SHP77 treated with DMSO at 0.1 percent for 48 hours (cell line): ENCODE measurements at places on chromosomes 12 and 14.

GRCh38 chr14:58072288-58073071, 79.5 kb downstream of the ARMH4 start:
- DNase-seq: peak; percentile 74

- DNase-seq: no peak
Measured at GRCh38 chr14:85576218-85576617, 46.3 kb downstream of the FLRT2 start.

- DNase-seq: peak; percentile 96
Measured at GRCh38 chr12:78864403-78864869, at the start of gene SYT1. Gene SYT1 (plus strand): TSS chr12:78864774.

DNA sequence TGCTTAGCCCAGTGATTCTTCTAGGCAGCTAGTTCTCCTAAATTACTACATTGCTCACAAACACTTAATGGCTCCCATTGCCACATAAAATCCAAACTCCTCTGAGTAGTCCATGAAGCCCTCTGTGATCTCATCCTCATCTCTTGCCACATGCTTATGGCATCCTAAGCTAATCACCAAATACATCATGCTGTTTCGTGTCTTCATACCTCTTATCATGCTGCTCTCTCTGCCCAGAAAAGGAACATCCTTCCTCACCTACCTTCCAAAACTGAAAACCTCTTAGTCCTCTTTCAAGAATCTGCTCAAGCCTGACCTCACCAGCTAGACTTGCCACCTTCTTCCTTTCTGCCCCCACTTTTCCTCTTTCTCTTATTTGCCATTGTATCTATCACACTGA, 108.5 kb downstream of the DUSP6 start:
- DNase-seq: no peak

DNA sequence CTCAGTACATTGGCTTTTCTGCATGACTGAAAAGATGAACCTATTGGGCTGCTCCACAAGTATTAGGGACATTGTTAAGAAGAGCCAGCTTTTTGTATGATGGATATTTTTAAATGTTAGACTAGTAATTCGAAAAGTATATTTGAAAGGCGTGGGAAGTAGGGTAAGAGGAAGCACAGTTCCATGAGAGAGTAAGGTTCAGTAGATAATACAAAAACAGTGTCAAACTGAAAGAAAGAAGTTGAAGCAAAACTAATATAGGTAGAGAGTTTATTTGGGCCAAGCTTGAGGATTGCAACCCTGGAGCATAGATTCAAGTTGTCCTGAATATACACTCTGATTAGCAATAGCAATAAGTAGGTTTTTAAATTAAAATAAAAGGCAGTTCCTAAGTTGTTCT, 193.9 kb downstream of the RASSF9 start:
- DNase-seq: no peak

- no peak for DNase-seq
Measured at GRCh38 chr12:10158406-10158805, 13.5 kb downstream of the OLR1 start.

DNA sequence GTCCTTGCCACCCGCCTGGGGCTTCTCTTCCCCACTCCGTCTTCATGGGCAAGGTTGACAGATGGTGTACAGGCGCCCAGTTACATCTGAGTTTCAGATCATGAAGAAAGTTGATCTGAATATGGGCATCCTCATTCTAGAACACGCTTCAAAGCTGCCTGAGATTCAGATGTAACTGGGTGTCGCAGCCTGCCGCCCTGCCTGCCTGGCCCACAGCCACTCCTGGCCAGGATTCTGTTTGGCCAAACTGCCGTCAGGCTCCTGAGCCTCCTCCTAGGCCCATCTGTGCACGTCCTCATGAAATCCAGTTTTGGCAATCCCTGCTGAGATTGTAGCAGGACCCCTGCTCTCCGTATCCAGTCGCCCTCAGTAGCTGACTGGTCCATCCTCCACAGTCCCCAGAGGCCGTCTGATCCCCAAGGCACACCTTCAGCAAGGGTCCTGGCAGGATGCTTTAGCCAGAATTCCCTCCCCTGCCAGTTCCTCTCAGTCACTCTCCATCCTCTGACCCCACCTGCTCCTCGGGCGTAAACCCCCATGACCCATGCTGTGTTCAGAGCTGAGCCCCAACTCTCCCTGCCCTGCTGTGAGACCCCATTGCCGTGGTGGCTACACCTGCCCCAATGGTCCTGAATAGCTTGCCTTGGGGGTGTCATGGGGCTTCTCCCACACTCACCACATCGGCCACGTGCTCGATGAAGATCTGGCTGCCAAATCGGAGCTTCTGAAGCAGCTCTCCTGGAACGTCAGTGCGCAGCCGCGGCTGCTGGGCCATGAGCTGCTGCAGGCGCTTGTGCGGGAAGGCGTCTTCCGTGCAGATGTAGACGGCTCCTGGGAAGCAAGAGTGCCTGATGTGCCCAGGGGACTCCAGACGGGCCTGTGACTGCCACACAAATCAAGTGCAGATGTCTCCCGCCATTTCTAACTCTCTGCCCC, 12.5 kb downstream of the XRCC3 start:
- no peak for DNase-seq

DNA sequence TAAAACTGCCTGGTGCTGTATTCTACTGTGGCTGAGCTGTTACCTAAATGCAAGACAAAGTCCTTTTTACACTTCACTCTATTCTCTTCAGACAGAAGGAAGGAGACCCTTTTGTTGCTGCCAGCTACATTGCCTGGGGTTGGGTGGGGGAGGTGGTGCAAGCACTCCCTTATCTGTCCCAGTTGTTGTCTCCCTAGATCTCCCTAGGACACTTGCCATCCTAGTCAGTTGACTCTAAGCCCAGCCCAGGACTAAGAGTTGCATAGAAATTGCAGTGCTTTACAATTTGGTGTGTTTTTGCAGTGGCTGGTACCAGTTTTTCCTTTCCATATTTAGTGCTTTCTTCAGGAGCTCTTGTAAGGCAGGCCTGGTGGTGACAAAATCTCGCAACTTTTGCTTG, 35.1 kb downstream of the SCYL2 start:
- no peak for DNase-seq

DNA sequence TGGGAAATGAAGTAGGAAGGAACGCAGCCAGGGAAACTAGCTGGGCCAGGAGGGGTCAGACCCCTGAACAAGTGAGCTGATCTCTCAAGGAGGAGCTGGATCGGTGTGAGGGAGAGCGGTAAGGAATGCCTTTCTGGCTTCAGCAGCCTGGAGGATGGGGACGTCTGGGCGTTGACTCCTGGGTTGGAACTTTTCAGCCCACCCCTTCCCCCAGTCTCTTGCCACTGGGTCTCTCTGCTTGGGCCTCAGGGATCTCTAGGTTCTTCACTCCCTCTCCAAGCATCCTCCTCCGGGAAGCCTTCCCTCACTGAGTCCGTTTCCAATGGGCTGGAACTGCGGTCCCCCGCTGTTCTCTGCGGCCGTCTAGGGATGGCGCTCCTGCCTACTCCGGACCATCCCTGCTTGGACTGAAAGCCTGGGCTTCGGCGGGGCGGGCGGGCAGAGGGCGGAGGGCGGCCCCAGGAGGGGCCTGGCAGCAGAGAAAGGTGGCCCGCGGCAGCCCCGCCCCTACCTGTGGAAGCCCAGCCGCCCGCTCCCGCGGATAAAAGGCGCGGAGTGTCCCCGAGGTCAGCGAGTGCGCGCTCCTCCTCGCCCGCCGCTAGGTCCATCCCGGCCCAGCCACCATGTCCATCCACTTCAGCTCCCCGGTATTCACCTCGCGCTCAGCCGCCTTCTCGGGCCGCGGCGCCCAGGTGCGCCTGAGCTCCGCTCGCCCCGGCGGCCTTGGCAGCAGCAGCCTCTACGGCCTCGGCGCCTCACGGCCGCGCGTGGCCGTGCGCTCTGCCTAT, at the start of gene KRT7:
Gene KRT7, plus strand, starts transcription at position 570 of the 788 bp plus-strand sequence. Its CDS starts 54 bp downstream, at position 624.
- DNase-seq: no peak

DNA sequence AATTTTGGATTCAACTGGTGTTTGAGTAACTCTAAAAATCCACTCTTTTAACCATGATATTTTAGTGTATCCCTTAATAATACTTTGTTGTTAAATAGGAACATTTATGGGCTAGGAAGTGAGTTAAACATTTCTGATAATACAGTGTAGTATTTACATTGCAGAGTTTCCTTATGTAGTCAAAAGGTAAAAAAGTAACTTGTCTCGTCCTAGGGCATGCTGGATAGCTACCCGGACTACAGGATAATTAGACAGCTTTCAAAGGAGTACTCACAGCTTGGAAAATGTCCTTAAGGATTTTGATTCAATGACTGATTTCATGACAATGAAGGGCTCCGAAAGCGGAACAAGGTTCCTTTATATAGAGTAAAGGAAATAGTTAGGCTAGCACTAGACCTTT, 14.5 kb upstream of the KITLG start:
- DNase-seq: no peak

DNA sequence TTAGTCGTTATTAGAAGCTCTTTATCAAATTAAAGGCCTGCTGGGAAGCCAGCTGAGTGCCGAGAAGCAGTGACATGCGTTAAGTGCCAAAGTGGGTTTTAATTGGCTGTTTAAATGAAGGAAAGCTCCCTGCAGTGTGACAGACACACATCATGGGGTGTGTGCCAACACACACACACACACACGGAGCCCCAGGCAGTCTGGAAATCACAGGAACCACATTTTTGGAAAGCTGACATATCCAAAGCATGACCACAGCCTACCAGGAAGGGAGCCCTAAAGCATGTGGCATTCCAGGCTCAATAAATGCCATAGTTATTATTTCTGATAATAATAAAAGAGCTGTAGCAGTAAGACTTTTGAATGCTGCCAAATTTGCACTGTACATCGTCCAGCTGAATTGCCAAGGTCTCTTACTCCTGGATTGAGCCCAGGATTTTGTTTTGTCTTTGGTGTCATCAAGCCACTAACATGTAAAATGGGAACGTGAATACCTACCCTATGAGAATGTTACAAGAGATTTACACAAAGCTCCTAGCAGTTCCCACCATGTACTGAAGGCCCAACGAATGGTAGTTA, 135.1 kb downstream of the TMEM30B start:
- DNase-seq: no peak

DNA sequence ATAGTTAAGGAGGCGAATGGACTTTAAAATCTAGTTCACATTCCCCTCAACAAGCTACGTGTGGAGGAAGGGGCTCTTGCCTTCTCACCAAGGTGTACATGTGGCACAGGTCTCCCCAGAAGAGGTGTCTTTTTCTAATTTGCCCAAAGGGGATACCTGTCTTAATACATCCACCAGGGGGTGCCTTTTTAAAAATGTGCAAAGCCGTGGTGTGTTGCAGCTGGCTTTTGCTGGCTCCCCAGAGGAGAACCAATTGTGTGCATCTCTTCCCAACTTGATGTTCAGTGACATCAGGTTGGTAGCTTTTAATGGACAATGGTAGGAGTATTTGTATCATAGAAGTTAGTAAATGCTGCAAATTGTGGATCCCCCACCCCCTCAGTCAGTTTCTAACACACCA, 33.8 kb downstream of the CREBL2 start:
- no peak for DNase-seq

DNA sequence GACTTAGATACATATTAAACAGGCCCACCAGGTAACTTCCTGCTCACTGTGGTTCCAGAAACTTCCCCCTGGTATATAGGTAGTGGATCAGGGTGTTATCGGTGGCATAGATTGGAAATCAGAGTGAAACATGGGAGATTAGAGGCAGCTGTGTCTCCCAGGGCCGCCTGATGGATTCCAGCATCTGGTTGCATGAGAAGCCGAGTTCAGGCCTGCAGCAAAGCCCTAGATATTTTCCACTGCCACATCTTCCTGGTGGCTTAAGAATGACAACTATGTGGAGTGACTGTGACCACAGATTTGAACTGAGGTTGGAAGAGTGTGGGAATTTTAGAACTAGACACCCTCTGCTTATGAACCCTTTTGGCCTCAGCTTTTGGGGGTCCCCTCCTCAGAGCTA, 184.8 kb upstream of the NTF3 start:
- no peak for DNase-seq

GRCh38 chr12:32569259-32569658, 109.8 kb upstream of the DNM1L start:
- DNase-seq: no peak
